ENCODE measurements at places on chromosomes 6 and 20. TPM values are rescaled to one million over a fixed set of nuclear protein-coding genes. Genes with fewer than 3 reads are reported as not detected.

The ANKEF1 gene
- 4.0 TPM for total RNA-seq

The CCN5 gene
- 112 TPM for total RNA-seq

The LIN28B gene
- total RNA-seq, result not detected

The PRL gene
- total RNA-seq, result not detected

- no peak for DNase-seq
Observed at GRCh38 chr6:169638915-169639314, 62.9 kb downstream of the WDR27 start.

DNA sequence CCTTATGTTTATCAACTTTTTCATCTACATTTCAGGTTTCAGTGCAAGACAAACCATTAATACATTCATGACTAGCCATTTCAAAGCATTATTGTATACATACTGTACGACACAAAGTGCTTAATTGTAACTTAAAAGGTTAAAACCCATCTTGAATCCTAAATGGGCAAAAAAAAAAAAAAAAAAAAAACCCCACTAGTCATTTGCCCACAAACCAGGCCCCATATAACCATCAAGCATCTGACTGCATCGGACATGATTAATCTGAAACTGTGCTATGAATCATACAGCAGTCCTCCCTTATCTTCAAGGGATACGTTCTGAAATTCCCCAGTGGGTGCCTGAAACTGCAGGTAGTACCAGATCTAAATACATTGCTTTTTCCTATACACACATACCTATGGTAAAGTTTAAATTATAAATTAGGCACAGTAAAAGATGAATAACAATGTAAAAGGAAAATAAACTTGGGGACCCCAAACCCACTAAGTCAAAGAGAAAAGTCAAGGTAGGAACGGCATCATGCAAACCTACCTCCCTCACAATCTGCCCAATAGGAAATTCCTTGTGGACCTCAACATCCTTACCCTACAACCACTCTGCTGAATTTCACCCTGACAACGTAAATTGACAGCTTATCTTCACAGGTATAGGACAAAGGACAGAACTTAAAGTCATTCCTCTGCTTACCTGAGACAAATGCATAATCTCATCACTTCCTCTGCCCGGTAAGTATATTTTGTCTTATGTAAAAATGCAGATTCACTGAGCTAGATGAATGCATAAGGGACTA, 14.3 kb downstream of the B4GALT5 start:
- no peak for DNase-seq

GRCh38 chr20:19074828-19075516, 137.5 kb upstream of the SLC24A3 start:
- no peak for DNase-seq

Measured in upper lobe of right lung (tissue), 1 donor.